Activated CD4-positive, CD25-positive, alpha-beta regulatory T cell (primary cell): ENCODE measurements at places on chromosomes 11 and 22.

- no peak for DNase-seq
Measured at GRCh38 chr11:46391578-46392420, at the start of gene CHRM4. CHRM4 (minus strand) TSS chr11:46391776; CDS start chr11:46386557, 5,219 bp downstream.

- no peak for DNase-seq
Measured at GRCh38 chr11:108592591-108593213, 866 bp downstream of the EXPH5 start.

GRCh38 chr22:28297504-28297903 lies 378.4 kb upstream of the PITPNB start:
- DNase-seq = no peak

DNA sequence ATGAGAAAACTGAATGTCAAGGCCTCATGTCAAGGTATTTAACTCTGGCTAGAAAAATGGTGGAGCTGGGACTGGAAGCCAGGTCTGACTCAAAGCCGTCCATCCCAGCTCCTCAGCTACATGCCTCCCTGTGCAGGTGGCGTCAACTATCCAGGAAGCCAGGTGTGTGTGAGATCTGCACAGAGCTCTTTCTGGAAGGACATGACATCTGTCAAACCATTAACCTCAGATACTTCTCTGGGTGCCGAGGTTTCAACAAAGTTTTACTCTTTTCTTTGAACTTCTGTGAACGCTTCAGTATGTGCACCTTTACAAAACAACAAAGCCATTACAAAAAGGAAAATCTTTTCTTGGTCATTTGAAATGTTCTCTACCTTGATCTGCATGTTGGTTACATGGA lies 7.0 kb upstream of the CASTOR1 start:
- DNase-seq = no peak

- DNase-seq = no peak
Measured at GRCh38 chr11:12765428-12765827, 91.2 kb downstream of the TEAD1 start.

- DNase-seq = no peak
Measured at GRCh38 chr11:104146421-104146820, 17.5 kb downstream of the PDGFD start.

DNA sequence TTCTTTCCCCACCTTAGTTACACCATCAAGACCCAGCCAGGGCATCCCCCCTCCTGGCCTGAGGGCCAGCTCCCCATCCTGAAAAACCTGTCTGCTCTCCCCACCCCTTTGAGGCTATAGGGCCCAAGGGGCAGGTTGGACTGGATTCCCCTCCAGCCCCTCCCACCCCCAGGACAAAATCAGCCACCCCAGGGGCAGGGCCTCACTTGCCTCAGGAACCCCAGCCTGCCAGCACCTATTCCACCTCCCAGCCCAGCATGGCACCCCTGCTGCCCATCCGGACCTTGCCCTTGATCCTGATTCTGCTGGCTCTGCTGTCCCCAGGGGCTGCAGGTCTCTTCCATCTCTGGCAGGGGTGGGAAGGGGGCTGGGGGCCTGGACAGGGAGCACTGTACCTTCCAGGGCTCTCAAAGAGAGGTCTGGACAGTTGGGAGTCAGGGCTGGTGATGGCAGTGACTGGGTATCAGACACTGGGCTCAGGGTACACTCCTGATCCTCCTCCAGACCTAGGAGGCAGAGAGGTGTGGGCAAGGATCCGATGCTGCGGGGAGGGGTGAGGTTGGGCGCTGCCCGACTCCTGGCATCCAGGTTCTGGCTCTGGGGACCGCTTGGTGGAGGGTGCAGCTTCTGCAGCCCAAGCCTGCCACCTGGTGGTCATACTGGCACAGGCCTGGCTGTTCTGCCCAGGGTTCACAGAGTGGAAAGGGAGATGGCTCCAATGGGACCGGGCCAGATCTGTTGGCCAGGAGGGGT lies at the start of gene UPK2:
TSS of gene UPK2 (plus strand) at position 205 of the 753 bp plus-strand sequence. CDS start at position 258, 53 bp downstream.
- DNase-seq = peak; percentile 77

DNA sequence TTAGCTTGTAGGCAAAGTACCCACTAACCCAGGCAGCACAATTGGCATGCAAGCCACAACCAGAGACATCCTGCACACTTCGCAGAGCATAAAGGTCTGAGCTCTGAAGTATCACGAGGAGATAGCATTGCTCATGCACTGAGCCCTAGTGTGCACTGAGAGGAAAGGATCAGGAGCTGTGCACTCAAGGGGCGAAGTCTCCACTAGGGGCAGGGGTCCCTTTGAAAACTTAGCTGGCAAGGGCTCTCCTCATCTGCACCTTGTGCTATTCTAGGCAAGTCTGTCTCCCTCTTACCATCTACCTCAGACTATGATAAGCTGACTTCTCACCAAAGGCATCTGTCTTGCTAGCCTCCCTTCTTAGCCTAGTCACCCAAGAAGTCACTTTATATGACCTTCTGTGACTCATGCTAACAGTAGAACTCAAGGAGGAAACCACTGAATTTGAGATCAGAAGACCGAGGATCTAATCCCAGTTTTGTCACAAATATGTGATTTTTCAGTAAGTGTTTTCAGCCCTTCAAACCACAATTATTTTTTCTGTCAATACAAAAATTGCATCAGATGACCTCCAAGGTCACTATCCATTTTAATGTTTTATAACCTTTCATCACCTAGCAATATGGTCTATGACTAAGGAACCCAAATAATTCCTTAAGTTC lies 1078.0 kb downstream of the NTM start:
- no peak for DNase-seq

GRCh38 chr11:14975252-14975587 lies 3.1 kb upstream of the CALCA start:
- DNase-seq = no peak

DNA sequence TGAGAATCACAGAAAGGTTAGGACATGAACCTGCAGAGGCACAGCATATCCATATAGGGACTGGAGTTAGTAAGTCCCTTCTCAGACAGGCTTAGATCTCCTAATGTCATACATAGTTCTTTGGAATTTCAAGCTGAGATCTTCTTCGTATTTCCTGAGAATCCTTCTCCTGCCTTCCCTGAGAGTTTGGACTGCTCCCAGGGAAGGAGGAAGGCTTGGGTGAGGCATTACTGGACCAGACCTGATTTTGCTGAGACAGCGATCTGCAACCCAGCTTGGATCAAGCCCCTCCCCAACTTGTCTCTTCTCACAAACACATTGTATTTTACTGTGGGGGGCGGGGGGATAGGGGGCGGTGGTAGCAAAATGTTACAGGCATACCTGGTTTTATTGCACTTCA lies 108.5 kb downstream of the TSPAN18 start:
- DNase-seq = no peak

GRCh38 chr11:134275534-134276395 lies at the start of gene GLB1L3:
GLB1L3 (plus strand) TSS chr11:134276379; CDS start chr11:134276741, 362 bp downstream.
- DNase-seq = peak; percentile 45

DNA sequence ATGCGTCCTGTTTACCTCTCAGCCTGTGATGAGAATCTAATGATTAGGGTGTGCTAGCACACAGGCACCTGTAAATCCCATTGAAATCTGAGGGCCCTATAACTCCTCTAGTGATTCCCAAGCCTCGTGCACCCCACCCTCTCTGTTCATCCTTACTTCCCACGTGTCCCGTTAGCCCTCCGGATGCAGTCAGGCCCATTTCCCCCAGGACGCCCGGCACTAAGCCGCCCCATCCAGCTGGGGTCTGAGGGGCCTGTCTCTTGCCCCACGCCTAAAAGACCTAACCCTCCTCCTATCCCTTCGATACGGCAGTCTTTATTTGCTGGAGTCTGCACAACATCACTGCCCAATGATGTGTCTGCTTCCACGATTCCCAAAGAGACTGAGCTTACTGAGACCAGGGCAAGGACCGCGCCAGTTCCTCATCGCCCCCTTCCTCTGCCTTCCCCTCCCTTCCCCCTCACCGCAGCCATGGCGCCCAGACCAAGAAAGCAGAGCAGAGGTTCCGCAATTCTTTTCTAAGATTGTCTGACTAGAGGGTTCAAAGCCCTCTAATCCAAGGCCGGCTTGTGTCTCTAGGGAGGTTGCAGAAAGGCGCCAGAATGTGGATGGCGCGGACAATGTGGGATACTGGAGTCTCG lies 1.1 kb upstream of the FADS2 start:
- no peak for DNase-seq

DNA sequence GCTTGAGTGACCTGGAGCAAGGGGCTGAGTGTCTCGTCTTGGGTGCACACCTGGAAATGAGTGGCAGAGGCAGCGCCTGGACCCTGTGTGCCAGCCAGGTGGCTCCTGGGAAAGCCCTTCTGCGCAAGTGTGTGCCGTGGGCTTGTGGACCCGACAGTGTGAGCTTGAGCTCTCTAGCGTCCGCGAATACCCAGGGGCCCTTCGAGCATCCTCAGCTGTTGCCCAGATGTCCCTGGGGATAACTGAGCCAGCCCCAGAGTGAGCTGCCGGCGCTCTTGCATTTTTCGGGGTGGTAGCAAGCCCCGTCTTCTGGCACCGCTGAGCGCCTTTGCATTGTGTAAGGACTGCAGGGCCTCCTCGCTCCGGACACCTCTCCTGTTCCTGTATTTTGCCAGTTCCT lies 399.2 kb downstream of the TBC1D22A start:
- DNase-seq = no peak

GRCh38 chr11:19445771-19446170 lies 205.0 kb upstream of the E2F8 start:
- no peak for DNase-seq

- no peak for DNase-seq
Measured at GRCh38 chr11:82507288-82507687, 226.4 kb downstream of the FAM181B start.

DNA sequence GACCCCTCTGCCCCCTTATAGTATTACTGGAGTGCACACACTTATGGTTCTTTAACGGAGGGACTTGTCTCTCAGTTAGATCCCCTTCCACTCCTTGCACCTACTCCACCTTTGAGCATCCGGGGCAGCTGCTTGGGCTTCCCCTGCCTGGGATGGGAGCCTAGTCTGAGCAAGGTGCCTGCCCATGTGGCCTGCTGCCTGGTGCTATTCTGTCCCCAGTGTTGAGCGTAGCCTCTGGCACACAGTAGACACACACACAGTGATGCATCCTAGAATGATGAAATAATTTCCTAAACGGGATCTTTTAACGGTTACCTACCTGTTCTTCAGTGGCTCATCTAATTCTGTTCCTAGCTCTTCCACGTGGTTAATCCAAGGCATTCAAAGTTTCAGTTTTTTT lies 22.4 kb downstream of the PPFIA1 start:
- no peak for DNase-seq

DNA sequence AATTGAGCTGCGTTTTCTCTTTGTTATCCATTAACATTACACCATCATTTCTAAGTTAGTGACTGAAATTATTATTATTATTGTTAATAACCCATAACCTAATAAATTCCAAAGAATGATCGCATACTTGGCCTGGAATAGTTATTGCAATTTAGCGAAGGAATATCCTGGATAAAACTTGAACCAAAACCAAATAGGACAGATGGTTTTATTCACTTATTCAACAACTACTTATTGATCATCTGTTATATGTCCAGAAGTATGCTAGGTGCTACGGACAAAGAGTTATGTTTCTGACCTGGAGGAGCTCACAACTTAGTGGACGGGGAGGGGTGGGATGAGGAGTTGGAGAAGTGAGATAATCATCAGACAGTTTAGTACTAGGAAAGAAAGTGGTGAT lies 44.8 kb upstream of the ARHGAP20 start:
- no peak for DNase-seq

DNA sequence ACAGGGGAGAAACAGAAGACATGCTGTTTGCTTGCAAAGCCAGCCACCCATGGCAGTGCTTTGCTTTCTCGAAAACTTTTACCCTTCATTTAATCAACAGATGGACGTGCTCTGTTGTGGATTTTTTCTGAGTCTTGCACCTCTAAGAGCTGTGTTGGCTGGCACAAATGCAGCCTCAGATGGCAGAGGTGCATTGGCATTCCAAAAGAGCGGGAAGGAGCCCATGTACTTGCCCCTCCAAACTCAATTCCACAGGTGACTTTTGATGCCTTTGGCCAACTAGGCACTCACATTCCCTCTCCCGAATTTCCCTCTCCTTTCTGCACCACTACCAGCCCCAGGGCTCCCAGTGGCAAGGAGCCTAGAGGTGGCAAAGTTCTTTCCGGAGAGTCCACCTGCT lies 1.2 kb downstream of the KIRREL3 start:
- DNase-seq = no peak

GRCh38 chr11:22928207-22928917 lies 68.1 kb upstream of the CCDC179 start:
- DNase-seq = no peak

DNA sequence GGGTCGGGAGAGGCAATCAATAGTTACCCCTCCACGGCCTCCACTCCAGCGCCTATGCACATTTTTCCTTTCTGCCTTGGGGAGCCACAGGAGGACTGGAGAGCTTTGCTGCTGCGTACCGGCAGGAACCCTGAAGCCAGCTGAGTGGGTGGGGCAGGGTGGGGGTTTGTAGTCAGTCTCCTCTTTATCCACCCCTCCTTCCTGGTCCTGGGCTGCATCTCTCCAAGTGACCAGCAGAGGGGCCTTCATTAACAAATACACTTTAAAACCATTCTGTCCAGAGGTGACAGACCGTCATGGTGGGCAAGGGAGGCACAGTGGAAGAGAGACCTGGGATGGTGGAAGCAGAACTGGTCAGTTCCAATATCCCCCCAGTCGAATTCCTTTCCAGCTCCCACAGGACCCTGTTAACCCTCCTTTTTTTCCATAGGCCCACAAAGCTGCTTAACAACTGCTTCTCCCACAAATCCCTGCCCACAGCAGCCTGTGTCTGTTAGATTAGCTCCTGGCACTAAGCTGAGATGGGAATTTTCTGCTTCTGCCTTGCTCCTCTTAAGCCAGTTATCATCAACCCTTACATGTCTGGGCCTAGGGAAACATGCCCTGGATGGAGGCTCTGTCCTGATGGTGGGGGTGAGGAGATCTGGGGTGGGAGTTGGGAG lies 3.9 kb upstream of the ABCG4 start:
- no peak for DNase-seq
